ENCODE measurements at places on chromosomes 4 and X. TPM values are rescaled to one million over a fixed set of nuclear protein-coding genes. Genes with fewer than 3 reads are reported as not detected.

The EDA gene
- total RNA-seq: 0.73 TPM

The CABS1 gene
- total RNA-seq: not detected

The TLR10 gene
- 0.15 TPM for total RNA-seq

The XAGE2 gene
- not detected for total RNA-seq

The SYNPO2 gene
- 2.0 TPM for total RNA-seq

The SGMS2 gene
- 114 TPM for total RNA-seq

The ESX1 gene
- total RNA-seq: not detected

The CLCN4 gene
- total RNA-seq: 5.8 TPM

The SMR3B gene
- not detected for total RNA-seq

The IL13RA2 gene
- 44.8 TPM for total RNA-seq

The RBM46 gene
- total RNA-seq: 0.15 TPM

The OPRPN gene
- total RNA-seq: not detected

The PNMA6A gene
- 8.1 TPM for total RNA-seq

The PDE6B gene
- not detected for total RNA-seq

The TRIM2 gene
- total RNA-seq: 127 TPM

The VSIG4 gene
- total RNA-seq: not detected
